ENCODE measurements at places on chromosomes 6 and 20. TPM values are rescaled to one million over a fixed set of nuclear protein-coding genes. Genes with fewer than 3 reads are reported as not detected.
A peak's percentile ranks its signal among the peaks of the same experiment; 100 is the strongest.

DNA sequence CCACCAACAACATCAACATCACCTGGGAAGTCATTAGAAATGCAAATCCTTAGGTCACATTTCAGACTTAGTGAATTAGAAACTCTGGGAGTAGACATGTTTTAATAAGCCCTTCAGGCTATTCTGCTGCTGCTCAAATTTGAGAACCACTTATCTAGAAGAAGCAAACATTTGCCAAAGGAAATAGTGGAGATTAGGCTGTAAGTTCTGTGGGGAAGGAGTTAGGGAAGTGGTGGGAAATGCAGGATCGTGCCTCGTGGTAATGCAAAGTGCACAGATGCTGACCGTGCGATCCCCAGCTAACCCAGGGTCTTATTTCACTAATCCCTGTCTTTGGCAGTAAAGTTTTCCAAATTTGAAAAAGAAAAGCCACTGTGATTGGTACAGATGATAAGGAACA lies 328.5 kb downstream of the EPM2A start:
- no peak overlapping the region for H3K4me3 ChIP-seq
- no peak overlapping the region for H3K27ac ChIP-seq
- no peaks in the 10 kb centered on the region for H3K4me1 ChIP-seq
- H3K36me3 ChIP-seq: no peaks in the 10 kb centered on the region
- H3K27me3 ChIP-seq: peaks cover 2% of the 10 kb centered on the region
- DNase-seq: no peak

DNA sequence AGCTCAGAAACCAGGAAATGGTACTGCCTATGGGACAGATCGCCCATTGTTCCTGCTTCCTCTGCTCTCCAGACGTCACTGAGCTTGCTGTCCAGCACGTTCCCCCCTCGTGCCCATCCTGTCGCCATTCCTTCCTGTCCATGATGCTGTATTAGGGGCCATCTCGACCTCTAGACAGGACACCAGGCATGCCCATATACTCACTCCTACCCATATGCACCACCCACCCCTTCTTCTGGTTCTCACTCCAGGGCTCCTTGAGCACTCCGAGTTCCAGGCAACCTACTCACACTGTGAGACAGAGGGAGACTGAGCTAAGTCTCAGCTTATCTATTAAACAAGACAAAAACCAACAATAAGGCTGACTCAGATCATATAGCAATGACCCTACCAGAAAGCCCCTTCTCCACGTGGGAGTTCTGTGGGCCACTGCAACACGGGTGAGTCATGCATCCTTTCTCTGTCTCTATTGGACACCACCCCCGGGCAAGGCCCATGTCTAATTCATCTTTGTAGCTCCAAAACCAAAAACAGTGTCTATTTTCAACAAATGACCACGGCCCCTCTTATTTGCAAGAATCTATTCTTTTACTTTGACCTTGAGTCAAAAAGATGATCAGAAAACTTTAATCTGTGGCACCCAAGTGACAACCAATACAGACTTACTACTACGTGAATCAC lies 65.7 kb downstream of the PSMG4 start:
- peaks cover 6% of the 10 kb centered on the region for H3K4me1 ChIP-seq
- H3K4me3 ChIP-seq: no peak overlapping the region
- H3K27me3 ChIP-seq: no peaks in the 10 kb centered on the region
- H3K27ac ChIP-seq: no peak overlapping the region

Gene ADGB
- not detected for total RNA-seq

- peaks cover 12% of the 10 kb centered on the region for H3K36me3 ChIP-seq
- DNase-seq: no peak
- H3K4me1 ChIP-seq: no peaks in the 10 kb centered on the region
- no peaks in the 10 kb centered on the region for H3K27me3 ChIP-seq
- H3K4me3 ChIP-seq: no peak overlapping the region
Measured at GRCh38 chr6:145882121-145882531, 67.5 kb upstream of the FBXO30 start.

DNA sequence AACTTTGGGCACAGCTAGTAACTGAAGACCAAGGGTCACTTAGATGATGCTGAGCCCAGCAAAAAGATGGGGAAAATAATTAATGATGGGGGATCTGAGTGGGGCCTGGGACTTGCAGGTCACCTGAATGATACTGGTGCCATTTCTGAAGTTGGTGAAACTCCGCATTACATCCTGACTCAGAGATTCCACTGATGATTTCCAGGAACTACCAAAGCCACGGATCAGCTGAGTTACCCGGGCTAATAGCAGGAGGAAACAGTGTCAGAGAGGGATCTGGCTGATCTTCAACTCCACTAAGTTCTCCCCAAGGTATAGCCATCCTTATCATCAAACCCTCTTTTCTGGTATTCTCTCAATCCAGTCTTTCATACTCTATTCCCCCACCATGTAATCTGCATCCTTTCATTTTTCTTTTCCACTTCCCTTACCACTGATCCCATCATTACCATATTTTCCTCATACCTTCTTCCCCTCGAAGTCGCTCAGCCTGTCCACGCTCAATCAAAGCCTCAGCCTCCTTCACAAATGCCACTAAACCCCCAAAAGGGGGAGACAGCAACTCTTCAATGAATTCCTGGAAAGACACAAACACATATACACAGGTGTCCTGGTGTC lies 20.2 kb downstream of the VPS52 start:
- peaks cover 46% of the 10 kb centered on the region for H3K4me1 ChIP-seq
- peak overlapping the region; percentile 47 for H3K27ac ChIP-seq
- H3K4me3 ChIP-seq: peak overlapping the region; percentile 11
- peaks cover 34% of the 10 kb centered on the region for H3K36me3 ChIP-seq

DNA sequence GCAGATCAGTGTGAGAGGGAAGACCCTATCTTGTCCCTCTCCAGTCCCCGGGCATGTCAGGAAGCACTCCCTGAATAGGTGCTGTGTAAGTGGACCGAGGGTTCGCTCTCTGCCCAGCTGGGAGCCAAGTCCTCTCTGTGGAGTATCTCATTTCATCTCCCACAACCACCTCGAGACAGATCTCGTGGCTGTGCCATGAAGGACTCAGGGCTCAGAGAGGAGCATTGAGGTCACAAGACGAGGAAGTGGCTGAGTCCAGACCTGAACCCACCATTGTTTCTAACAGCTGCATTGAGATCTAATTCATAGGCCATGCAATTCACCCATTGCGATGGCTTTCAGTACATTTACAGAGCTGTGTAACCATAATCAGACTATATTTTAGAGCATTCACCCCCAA lies 34.7 kb upstream of the STX16 start:
- no peak overlapping the region for H3K4me3 ChIP-seq
- no peak for DNase-seq
- no peak overlapping the region for H3K27ac ChIP-seq
- no peaks in the 10 kb centered on the region for H3K4me1 ChIP-seq
- peaks cover 10% of the 10 kb centered on the region for H3K27me3 ChIP-seq
- H3K36me3 ChIP-seq: no peaks in the 10 kb centered on the region

Gene CLPSL1
- total RNA-seq: not detected

DNA sequence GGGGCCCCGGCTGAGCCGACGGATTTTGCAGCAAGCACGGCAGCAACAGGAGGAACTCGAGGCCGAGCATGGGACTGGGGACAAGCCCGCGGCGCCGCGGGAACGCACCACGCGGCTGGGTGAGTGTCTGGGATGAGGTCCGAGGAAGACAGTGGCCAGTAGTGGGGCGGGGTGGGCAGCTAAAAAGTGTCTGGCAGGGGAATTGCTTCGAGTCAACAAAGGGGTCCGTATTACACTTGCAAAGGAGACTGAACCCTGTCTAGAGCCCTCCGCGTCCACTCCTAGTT lies 356 bp downstream of the BYSL start:
- peaks cover 36% of the 10 kb centered on the region for H3K36me3 ChIP-seq
- peaks cover 57% of the 10 kb centered on the region for H3K4me1 ChIP-seq
- peak overlapping the region; percentile 95 for H3K4me3 ChIP-seq
- no peak for DNase-seq
- no peaks in the 10 kb centered on the region for H3K27me3 ChIP-seq
- peak overlapping the region; percentile 97 for H3K27ac ChIP-seq

DNA sequence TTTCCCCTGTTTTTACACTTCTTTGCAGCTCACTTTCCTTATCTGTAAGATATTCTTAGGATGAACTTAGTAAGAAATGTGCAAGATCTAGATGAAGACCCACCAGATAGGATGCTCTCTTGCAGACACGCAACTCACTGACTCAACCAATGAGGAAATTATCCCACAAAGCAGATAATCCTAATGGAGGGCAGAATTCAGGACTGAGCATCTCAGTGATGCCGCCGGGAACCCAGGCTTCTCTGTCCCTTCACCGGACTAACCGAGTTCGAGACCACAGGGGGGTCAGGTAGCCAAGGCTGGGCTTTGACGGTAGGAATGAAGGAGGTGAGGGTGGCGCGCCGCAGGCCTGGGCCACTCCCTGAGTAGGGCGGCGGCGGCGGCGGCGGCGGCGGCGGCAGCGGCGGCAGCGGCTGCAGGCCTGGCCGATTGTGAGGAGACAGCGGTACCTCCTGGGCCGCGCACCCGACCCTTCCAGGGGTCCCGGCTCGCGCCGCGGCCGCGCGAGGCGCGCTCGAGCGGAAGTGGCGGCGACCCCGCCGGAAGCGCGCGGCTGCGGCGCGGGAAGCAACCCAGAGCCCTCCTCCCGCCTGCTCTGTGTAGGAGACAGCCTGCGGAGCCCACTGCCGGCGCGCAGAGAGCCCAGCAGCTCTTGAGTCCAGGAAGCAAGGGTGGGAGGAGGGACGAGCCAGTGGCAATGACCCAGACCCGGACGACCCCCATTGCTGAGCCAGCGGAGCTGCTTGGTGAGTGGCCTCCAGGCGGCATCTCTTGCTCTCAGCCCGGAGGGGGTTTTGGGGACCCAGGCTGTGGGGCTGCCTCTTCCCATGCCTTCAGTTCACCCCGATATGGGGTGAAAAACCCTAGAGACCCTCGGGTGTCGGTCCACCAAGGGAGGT lies at the start of gene KHDC1:
KHDC1 (minus strand) TSS at position 526 of the 899 bp plus-strand sequence. CDS start 20,679 bp downstream, outside the sequence.
- H3K4me1 ChIP-seq: peaks cover 28% of the 10 kb centered on the region
- DNase-seq: peak; percentile 66
- peak within 1 kb of the TSS; percentile 78 for H3K4me3 ChIP-seq
- H3K36me3 ChIP-seq: peaks cover 16% of the 10 kb centered on the region

DNA sequence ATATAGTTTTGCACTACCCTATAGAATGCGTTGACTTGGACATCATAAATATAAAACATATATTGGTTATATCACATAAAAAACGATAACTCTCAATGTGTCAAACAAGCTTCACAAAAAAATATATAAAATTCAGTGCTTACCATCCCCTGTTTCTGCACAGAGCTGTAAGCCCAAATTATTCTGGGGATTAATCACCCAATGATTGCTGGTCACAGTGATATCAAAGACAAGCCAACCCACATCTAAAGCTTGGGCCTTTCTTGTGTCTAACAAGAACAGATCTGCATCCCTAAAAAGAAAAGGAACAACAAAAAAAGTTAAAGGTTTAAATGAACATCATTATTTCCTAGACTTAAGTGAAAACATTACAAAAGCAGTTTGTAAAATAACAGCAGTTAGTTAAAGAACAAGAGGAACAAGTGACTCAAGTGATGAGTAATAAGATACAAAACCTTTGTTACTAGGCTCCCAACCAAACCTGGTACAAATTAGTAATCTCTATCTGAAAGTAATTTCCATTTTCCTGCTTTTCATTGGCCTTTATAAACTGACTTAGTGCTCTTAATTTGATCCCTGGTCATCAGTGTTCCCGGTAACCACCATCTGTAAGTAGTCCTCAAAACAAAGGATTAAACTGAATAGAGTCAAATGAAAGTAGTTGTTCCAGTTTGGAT lies 81.1 kb downstream of the BMP5 start:
- H3K4me3 ChIP-seq: no peak overlapping the region
- H3K27ac ChIP-seq: no peak overlapping the region
- H3K27me3 ChIP-seq: no peaks in the 10 kb centered on the region
- H3K4me1 ChIP-seq: no peaks in the 10 kb centered on the region

DNA sequence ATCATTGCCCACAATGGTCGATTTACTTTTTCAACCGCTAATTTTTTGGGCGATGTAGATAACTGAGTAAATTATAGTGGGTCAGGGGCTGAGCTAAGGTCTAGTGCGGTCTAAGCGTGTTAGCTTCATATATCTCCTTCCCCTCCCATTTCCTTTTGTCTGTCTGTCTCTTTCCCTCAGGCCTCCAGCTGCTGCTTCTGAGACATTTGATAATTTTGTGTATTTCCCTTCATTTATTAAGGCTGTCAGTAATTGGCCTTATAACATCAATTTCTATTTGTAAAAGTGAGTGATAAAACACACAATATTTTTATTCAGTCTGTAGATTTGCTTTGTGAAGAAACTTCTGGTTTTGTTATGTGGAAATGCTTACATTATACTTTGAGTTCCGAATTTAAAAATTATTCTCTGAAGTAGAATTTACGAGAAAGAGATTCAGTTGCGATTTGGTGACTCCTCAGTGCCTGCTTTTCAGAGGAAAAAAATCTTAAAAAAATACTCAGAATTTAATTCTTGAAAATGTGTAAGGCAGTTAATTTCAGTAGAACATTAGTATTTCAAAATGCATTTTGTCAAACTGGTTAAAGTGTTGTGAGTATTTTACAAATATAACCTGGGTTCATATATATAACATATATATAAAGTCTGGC lies 1.4 kb downstream of the TMEM170B start:
- H3K27me3 ChIP-seq: peaks cover 43% of the 10 kb centered on the region
- H3K4me3 ChIP-seq: peak overlapping the region; percentile 70
- H3K27ac ChIP-seq: no peak overlapping the region
- peaks cover 12% of the 10 kb centered on the region for H3K4me1 ChIP-seq

DNA sequence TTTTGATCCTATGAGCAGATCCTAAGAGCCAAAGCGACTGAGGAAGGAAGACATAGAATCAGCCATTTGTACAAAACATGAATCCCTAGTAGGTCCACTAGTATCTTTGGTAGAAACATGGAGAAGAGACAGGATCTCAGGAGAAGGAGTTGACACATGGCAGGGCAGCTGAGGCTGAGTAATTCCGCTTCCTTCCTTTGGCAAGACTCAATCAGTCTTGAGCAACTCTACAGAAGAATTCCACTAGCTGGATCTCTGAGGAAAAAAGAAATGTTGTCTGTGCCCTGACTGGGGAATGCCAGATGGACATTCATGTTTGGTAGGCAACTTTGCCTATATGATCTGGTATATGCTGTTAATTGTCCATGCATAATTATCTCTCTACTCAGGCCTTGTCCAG lies 35.3 kb downstream of the ESR1 start:
- H3K27me3 ChIP-seq: no peaks in the 10 kb centered on the region
- no peak for DNase-seq
- no peak overlapping the region for H3K4me3 ChIP-seq
- no peaks in the 10 kb centered on the region for H3K4me1 ChIP-seq

- no peaks in the 10 kb centered on the region for H3K4me1 ChIP-seq
- H3K36me3 ChIP-seq: no peaks in the 10 kb centered on the region
- no peak for DNase-seq
- H3K27ac ChIP-seq: no peak overlapping the region
Measured at GRCh38 chr6:169251371-169251802, 2.3 kb downstream of the THBS2 start.

DNA sequence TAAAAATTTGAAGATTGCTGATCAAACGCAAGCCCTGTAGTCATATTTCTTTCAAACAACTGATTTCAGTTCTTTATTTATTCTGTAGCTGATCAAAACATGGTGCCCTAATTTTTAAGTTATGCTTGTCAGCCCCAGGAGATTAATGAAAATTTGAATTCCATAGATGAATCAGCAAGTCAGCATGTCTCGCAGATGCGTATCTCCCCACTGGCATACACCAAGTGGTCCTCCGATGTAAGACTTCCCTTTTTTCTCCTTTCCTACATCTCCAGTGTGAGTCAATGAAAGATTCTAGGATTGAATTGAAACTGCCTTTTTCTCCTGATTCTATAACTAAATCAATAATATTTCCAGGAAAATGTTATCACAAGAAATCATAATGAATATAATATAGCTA lies 539.6 kb upstream of the NOX3 start:
- no peak for DNase-seq
- H3K4me3 ChIP-seq: no peak overlapping the region
- H3K4me1 ChIP-seq: no peaks in the 10 kb centered on the region
- no peak overlapping the region for H3K27ac ChIP-seq

Gene MEI4
- not detected for total RNA-seq

Gene BPI
- not detected for total RNA-seq

Data from activated CD4-positive, alpha-beta memory T cell treated with anti-CD3 and anti-CD28 coated beads, Interleukin-2, amount 10 ng/mL, durations not matched to agents 7 days and 5 days (primary cell).